ENCODE measurements at places on chromosomes 3 and 15.

DNA sequence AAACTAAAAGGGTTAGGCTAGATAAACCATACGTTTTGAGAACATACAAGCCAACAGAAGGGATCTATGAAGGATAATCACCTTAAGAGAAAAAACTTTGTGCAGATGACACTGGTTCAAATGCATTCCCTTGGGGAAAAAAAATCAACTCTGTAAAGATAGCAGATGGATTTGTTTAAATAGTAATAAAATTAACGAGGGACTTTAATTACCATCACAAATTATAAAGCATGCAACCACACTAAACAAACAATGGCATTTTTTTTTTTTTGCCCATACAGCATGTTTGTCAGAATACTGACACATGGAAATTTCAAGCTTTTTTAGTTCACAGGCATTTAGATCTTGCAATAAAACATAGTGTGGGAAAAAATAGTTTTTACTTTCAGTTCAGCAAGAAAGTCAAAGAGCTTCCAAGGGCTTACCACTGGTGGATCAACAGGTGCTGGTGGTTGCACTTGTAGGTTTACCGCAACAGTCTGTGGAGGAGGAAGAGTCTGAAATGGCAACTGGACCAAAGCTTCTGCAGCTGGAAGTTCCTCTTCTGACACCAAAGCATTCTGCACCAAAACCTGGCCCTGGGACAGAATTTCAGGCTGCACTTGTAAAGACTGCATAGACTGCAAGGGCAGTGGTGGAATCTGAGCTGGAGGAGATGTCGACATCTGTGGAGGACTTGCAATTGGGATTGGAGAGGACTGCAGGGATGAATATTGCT is 53.1 kb downstream of the PHC3 start:
- DNase-seq, result no peak

DNA sequence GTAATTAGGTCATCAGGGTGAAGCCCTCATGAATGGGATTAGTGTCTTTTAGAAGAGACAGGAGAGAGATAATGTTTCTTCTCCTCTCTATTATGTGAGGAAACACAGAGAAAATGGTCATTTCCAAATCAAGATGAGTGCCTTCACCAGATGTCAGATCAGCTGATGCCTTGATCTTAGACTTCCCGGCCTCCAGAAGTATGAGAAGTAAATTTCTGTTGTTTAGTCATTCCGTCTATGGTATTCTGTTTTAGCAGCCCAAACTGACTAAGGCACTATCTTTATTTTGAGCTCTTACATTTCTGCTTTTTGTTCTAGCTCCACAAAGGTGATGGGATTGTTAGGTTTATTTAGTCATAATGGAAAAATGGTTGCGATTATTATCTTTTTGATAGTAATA is 273.2 kb upstream of the GADL1 start:
- no peak for DNase-seq

GRCh38 chr3:112459750-112460149 is 39.5 kb downstream of the BTLA start:
- no peak for DNase-seq

DNA sequence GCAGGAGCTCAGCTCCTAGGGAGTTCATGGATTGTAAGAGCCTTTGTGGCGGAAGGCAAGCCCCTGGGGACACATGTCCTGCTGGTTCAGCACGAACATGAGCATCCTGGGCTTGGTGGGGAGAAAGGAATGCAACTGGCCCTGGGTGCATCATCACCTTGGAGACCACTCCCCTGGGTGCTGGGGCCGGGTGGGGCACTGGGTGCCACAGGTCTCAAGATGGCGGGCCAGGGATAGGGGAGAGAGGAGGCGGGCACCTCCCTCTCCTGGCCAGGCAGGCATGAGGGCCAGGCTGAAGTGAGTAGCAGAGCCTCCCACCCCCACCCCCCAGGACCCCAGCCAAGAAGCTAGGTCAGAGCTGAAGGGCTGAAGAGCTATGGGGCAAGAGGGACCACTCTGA is 768 bp downstream of the PCBP4 start:
- no peak for DNase-seq

- DNase-seq, result no peak
Observed at GRCh38 chr3:28103861-28104260, 137.6 kb upstream of the CMC1 start.

GRCh38 chr3:25483456-25483855 is 55.4 kb downstream of the RARB start:
- no peak for DNase-seq

GRCh38 chr15:69544365-69545113 is 91.9 kb downstream of the RPLP1 start:
- no peak for DNase-seq

DNA sequence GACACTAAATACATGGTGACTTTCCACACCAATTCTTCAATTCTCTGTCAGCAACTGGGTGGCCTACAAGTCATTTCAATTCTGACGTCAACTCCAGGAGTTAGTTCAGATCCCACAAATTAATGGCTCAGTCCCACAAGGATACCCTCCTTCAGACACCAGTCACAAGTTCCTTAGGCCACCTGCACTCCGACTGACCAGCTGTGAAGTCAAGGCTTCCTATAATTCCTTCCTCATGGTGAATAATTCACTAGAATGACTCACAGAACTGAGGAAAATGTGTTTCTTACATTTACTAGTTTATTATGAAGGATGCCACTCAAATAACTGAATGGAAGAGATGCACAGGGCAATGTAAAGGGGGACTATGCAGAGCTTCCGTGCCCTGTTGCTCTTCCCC is 6.3 kb upstream of the PIAS1 start:
- no peak for DNase-seq

DNA sequence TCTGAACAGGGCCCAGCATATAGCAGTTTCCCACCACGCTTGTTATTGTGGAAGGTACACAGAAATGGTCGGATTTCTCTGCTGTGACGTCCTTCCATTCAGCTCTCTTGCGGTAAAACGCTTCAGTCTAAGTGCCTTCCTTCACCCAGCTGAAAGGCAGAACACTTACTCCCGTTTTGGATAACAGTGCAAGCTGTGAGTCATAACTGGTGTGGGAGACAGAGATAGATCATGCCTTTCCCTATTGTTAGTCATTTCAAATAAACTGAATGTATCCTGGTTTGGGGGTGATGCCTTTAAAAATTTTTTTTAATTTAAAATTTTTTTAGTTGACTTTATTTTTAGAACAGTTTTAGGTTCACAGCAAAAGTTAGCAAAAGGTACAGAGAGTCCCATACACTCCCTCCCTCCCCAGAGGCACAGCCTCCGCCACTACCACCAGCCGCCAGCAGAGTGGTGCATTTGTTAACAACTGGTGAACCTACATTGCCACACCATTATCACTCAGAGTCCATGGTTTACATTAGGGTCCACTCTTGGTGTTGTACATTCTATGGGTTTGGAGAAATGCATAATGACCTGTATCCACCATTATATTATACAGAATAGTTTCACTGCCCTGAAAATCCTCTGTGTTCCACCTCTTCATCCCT is 94.9 kb upstream of the NSMCE3 start:
- DNase-seq, result no peak

- DNase-seq, result no peak
Observed at GRCh38 chr15:27701956-27702355, 397.2 kb downstream of the OCA2 start.

DNA sequence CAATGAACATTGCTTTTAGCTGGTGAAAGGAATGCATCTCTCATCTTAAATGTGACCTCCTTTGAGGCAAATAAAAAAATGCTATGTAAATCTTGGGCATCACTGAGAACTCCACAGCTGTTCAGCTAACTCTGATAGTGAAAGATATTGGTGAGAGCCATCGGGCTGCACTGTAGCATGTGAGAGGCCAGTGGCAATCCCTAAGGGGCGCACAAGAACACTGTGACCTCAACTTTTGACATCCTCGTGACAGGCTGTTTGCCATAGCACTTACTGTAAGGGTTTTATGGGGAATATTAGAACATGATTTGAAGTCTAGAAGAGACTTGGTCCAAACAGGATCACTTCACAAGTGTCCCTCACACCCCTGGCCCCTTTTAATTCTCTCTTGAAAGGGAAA is 697.9 kb downstream of the MCTP2 start:
- DNase-seq, result no peak

DNA sequence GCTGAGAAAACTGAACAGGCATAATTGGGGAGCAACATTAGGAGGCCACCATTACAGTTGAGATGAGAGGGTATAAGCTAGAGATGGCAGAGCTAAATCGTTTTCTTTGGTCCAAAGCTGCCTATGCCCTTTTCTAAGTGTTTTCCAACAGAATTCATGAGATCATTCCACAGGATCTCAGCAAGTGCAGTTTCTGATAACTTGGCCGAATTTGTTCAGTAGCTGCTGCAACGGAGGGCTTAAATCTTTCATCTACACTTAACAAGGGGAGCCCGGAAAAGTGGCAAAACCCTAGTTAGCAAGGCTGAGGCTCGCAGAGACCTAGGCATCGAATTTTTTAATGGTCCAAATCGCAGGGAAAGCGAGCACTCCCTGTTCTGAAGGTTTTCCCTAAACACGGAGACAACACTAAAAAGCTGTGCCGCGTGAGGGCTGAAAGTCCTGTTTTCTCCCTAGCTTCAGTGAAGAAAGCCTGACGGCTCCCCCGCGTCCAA is 531 bp upstream of the BLOC1S6 start:
- no peak for DNase-seq

GRCh38 chr3:135779590-135780235 is 185.8 kb upstream of the PPP2R3A start:
- no peak for DNase-seq

DNA sequence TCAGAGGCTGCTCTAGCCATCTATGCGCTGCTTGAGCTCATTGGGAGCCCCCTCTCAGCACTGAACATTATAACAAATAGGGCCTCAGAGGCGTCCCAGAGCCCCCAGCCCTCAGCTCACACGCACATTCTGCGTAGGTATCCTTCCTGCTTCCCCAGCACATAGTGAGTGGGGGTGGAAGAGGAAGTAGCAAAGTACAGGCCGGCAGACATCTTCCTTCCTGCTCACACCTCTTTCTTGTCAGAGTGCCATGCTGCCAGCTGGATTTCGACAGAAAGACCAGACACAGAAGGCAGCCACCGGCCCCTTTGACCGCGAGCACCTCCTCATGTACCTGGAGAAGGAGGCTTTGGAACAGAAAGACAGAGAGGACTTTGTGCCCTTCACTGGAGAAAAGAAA is 16.6 kb downstream of the TMOD2 start:
- DNase-seq, result no peak

- no peak for DNase-seq
Observed at GRCh38 chr15:98009169-98009568, 48.7 kb downstream of the ARRDC4 start.

DNA sequence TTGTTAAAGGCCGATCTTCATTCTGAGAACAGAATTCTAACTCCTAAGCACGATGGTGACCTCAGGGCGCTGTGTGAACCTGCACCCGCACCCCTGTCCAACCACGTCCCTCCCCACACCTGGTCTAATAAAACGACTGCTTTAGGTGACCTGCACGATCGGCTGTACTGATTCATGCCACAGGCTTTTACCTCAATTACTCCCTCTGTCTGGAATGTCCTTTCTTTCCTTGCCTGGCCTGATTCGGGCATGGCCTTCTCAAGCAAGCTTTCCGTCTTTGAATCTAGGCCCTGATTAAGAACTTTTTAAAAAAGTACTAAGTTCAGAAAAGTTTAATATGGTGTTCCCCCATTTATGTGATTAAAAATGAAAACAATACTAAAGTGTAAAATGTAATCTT is 842 bp upstream of the U2SURP start:
- no peak for DNase-seq

- DNase-seq, result no peak
Observed at GRCh38 chr3:105976196-105976595, 107.4 kb upstream of the CBLB start.

DNA sequence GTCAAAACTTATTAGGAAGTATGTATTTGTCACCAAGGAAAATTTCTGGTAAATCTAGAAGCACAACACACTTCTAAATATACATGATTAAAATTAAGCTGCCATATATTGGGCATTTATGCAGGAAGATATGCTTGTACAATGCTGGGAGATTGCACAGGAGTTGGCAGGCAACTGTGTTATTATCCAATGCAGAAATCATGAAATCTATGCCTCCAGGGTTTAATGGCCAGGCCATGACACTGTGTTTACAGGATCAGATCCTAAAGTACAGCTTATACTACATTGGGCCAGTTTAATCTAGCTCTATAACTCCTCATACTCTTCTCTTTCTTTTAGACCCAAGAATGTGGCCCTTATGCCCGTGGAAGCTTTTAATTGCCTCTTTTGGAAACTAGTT is 391.4 kb upstream of the DPH6 start:
- DNase-seq, result no peak

GRCh38 chr3:157045238-157045850 is 114.6 kb downstream of the CCNL1 start:
- DNase-seq, result no peak

GRCh38 chr15:44250566-44251205 is 37.8 kb upstream of the GOLM2 start:
- DNase-seq, result no peak

DNA sequence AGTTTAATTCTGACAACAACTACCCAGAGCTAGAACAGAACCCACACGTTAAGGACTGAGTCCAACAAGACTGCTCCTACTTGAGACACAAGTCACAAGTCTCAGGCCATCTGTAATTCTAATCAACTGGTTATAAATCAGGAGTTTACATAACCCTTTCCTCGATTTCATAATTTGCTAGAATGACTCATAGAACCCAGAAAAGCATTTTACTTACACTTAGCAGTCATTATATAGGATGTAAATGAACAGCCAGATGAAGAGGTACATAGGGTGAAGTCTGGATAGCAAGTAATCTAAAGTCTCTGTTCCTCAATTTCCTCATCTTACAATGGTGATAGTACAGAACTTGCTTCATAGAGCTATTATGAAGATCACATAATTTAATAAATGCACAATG is 1018.2 kb downstream of the DIPK2A start:
- no peak for DNase-seq

DNA sequence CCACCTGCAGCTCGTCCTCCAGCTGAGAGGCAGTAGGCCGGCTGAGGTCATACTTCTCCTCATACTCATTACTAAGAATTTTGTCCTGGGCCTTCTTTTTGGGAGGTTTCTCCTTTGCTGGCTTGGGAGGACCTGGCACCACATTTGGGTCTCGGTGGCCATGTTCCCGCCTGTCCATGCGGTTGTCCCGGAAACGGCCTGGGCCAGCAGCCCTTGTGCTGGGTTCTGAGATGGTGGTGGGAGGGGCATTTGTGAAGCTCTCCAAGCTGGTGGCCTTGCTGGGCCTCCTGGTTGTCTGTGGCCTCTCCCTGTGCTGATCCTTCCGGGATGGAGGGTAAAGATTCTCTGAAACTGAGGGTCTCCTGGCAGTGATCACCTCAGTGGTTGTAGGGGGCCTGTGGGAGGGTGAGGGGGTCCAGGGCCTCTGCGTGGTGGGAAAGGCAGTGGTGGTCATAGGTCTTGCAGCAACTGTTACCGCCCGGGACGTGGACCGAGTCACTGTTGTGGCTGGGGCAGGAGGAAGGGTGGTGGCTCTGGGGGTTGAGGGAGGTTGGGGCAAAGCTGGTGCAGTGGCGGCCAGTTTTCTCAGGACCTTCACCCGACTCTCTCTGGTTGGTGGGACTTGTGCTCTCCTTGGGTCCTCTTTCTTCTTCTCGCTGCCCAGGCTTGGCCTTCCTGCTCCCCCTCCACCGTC is 2.5 kb downstream of the CCDC80 start:
- no peak for DNase-seq

- DNase-seq, result no peak
Observed at GRCh38 chr3:133991209-133991608, 38.5 kb downstream of the SLCO2A1 start.

Measured in AG09319 (cell line).